ENCODE measurements at places on chromosomes 7 and 10.

GRCh38 chr10:101303087-101303703 is 50.8 kb upstream of the BTRC start:
- no peak for DNase-seq

GRCh38 chr10:88383276-88383675 is 199.8 kb downstream of the RNLS start:
- DNase-seq: no peak

DNA sequence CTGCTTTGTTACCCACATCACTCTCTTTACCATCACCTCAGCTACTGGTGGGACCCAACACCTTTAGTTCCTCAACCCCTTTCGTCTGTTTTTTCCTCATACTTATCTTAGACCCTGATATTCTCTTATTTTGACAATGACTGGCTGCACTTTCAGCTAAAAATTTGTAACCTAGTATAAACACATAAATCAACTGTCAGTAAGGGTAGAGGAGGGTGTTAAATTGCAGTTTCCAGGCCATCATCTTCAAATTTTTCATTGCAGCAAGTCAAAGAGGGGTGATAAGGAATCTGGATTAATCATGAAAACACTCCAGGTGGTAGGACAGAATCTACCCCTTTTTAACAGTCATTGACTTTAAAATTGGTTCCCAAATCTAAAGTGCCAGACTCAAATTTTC is 27.9 kb downstream of the SEMA3D start:
- no peak for DNase-seq

DNA sequence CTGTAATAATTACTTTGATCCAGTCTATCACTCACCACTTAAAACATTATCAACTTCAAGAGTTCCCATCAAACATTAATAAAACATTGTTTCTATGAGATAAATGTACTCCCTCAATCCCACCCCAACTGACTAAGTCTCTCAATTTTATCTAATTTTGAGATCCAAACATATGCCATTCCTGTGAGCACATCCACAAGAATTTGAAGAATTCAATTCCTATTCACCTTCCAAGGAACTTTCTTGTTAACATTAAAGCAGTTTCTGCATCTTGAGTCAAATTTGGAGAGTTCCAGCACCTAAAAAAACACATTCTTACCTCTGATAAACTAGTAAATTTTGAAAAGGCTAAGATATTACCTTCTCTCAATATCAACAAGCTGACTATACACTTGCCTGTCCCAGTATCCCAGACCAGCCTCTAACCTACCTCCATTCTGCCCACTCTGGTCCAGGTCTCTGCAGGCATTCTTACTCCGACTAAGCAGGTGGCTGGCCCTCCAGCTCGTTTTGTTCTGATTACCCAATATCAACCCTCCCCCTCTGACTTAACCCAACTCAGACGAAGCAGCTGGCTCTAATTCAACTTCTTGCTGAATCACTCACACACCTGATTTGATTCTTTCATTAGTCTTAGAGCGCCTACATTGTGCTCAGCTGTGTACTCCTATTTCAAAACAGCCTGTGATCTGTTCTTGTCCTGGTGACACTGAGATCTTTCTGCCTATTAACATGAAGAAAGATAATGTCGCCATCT is 275.2 kb downstream of the IPMK start:
- DNase-seq: no peak

- no peak for DNase-seq
Observed at GRCh38 chr7:121696954-121697353, 176.0 kb upstream of the PTPRZ1 start.

DNA sequence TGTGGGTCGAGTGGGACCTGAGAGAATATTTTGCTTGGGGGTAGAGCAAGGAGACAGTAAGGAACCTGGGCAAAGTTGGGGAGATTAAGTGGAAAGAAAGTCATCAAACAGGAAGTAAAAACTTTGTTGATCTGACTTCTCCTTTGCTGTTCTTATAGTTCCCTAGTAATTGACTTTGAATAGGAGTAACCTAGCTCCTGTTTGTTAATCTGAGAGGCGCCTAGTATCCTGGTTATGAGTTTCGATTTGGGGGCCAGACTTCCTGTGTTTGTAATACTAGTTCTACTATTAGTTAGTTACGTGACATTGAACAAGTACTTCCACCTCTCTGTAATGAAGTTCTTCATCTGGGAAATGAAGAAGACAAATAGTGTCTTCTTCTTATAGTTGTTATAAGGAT is 99.1 kb downstream of the ZNF365 start:
- no peak for DNase-seq

- DNase-seq: no peak
Observed at GRCh38 chr10:112434988-112435619, 11.6 kb downstream of the ZDHHC6 start.

- DNase-seq: no peak
Observed at GRCh38 chr10:46560952-46561351, 4.5 kb upstream of the GPRIN2 start.

GRCh38 chr7:87735360-87735759 is 107.2 kb downstream of the RUNDC3B start:
- DNase-seq: no peak

GRCh38 chr10:125084614-125085257 is 75.6 kb downstream of the CTBP2 start:
- no peak for DNase-seq

DNA sequence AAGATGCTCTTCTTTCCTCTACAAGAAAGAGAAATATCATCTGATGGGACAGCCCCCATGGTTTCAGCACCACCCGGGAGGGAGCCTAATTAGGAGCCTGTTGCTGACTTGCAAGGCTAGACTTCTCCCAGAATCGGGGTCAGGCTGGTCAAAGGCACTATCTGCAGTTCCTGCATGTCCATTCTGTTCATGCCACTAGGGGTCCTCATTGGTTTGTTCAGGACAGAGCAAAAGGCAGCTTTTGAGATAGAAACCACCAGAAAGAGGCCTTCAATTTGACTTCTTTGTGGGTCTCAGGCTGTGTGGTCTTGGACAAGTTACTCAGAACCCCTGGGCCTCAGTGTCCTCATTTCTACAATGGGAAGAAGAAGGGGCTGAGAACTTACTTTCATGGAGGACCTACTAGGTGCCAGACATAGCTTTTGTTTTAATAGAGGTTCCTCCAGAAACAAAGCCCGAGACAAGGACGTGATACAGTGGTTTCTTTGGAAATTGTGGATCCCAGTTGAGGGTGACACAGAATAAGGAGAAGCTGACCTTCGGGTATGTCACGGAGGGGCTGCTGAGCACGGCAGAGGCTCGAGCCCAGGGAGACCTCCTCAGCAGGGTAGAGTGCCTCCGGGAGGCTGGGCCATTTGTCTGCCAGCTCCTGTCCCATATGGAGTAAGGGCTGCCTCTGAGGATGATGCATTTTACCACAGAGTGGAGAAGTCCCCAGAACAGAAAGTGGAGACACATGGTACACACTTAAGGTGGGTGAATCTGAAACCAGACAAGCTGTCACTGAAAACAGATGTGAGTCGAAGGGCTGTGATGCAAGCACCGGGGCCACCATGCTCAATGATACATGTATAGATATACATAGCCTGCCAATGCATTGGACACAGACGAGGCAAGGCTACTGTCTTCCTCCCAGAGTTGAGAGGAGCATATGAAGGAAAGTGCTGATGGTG is 33.1 kb upstream of the NEUROD6 start:
- DNase-seq: no peak

DNA sequence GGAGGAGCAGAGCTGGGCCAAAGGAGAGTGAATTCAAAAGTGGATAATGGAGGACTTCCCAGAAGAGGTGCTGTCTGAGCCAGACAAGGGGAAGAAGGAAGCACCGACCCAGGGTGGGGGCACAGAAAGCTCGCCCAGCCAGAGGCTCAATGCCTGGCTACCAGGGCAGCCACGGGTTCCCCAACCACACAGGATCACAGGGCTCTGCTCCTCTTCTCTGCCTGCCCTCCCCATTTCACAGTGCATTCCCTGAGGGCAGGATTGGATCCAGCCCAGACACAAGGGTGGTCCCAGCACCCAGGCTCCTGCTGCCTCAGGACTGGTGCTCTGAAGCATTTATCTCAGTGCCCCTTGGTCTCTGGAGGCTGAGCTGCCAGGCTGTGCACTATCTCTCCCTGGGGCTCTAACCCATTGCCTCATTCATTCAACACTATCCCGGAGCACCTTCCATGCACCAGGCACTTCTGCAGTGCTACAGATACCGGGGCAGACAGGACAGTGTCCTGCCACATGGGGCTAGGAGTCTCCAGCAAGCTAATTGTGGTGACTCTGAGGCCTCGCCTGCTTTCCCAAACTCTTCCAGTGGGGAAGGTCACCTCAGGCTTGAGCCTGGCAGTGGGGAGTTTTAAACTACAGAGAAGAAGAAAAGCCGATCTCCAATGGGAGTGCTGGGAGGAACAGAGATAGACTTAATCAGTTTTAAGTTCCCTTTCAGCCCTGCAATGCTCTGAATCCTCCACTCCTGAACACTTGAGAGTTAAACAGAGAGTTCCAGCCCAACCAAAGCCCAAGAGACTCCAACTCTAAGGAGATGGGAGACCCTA is 201.8 kb upstream of the ZMIZ1 start:
- DNase-seq: no peak

GRCh38 chr7:782718-783449 is 49.4 kb upstream of the SUN1 start:
- DNase-seq: no peak

- DNase-seq: peak; percentile 33
Observed at GRCh38 chr7:1742555-1743303, 72.7 kb downstream of the ELFN1 start.

GRCh38 chr7:130009848-130010688 is 41.1 kb downstream of the ZC3HC1 start:
- DNase-seq: no peak

DNA sequence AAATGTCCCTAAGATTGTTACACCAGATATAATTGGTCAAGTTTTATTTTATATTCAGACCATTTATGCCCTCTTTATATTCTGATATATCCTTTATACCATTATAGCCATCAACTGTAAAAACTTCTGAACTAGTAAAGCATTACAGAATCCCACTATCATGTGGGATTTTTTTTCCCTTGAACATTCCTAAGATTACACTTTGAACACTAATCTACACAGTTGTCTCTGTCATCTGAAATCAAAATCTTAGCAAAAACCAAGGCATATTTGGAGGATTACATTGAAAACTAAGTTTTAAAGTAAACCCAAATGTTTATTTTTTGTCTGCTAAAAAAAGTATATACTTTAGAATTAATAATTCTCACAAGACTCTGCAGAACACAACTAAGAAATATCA is 116.2 kb upstream of the GPR22 start:
- DNase-seq: no peak

DNA sequence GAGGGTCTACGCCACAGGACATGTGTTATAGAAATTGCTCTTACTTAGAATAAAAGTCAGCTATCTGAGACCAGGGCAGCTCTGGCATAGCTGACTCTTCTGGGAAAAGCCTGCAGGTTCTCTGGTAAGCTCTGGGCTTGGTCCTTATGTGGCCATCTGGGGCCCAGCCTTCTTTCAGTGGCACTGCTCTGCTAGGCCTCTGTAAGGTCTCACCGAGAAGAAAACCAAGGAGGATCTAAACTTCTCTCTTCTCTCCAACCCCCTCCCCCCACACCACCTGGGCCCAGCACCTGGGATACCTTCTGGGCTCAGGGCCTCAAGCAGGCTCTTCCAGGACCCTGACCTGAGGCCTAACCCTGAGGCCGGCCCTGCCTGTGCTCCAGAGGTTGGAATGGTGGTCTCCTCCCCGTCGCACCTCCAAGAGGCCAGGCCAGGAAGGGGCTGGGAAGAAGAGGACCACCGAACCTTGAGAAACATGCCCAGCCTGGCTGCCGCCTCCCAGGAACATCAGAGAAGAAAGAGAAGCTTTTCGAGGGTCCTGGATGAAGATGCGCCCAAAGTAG is 323.6 kb downstream of the GFRA1 start:
- no peak for DNase-seq

DNA sequence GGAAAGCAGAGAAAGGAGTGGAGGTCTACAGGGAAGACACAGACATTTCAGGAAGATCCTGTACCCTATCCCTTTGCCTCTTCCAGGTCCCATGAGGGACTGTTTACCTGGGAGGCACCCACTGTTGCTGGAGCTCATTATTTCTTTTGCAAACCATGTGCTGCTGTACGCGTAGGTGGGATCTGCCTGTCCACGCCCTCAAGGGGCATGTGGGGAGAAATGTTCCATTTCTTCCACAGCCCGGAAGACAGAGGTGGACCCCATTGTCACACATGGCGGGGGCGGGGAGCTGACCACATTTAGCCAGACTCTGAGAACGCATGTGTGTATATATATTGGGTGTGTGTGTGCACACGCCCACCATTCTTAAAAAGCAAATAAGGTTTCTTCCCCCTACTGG is 2.0 kb downstream of the PLXNA4 start:
- no peak for DNase-seq

DNA sequence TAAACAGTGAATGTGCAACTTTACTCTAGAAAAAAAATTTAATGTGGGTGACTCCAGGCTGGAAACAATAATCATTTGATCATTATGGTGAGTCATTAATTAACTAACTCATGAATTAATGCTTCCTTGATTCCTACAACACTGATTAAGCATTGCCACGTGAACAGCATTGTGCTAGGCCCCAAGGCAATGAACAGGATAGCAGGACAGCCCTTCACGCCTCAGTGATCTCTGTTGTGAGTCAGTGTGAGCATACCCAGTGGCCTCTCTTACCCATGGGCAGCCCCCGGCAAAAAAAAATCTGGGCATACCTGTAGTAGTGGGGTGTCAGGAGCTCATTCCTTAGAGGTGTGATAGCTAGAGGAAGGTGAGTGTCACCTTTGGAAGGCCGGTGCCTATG is 76.0 kb downstream of the DENND2A start:
- no peak for DNase-seq

DNA sequence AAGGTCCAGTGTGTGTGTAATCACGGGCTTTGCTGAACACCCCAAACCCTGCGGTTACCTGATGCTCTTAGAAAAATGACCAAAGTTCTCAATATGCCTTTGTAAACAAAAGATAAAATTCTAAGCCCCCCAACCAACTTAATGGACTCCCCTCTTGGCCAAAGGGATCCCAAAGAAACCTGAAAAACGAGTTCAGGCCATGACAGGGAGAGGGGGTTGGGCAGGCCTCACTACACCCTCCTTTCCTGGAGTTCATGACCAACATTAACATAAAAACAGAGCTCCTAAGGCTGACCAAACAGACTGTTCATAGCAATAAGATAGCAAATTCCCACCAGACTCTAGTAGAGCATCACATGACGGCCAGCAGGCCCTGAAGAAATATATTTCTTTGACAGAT is 3.0 kb upstream of the VIPR2 start:
- DNase-seq: no peak

DNA sequence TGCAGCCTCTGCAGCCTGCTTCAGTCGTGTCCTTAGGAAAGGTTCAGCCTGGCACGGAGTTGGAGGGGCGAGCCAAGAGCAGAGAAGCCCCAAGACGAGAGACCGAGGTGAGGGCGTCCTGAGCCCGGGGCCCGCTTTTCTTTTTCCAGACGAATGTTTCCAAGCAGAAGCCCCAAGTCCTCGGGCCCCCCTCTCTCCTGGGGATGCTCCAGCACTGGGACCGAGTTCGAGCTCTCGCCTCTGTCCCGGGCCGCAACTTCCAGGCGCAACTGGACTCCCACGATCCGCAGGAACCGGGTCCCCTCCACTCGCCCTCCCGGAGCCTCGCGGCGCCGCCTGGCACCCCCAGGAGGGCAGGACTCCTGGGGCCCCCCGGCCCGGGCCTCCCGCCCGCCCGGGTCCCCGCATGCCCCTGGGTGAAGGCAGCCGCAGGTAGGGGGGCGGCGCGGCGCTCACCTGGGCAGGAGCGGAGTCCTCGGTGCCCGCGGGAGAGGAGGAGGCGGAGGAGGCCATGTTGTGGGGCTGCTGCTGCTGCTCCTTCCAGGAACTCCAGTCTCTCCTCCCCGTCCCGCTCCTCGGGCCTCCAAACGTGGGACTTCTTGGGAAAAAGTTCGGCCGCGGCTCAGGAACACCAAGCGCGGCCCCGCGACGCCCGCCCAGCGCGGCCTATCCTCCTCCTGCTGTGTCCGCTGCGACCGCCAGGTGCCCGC is 45.3 kb upstream of the CDK1 start:
- DNase-seq: peak; percentile 30
